ENCODE measurements at places on chromosomes 11 and 22. TPM values are rescaled to one million over a fixed set of nuclear protein-coding genes. Genes with fewer than 3 reads are reported as not detected.

DNA sequence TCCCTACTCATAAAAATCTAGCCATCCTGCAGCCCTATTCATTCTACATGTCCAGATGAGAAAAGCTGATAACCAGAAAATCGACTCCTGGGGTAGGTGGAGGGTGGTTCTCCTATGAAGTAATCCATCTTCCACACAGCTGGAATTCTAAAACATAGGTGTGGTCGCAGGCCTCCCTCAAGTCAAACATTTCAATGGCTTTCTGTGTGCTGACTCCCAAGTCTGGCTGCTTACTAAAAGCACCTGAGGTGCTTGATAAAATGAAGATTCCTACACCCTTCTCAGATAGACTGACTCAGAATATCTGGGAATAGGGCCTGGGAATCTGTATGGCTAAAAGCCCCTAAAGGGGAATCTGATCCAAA is 26.1 kb downstream of the IRAG1 start:
- DNase-seq, result no peak

GRCh38 chr11:103552086-103552485 is 442.9 kb downstream of the DYNC2H1 start:
- no peak for DNase-seq

- no peak for DNase-seq
Measured at GRCh38 chr11:20875889-20876288, 206.5 kb downstream of the NELL1 start.

DNA sequence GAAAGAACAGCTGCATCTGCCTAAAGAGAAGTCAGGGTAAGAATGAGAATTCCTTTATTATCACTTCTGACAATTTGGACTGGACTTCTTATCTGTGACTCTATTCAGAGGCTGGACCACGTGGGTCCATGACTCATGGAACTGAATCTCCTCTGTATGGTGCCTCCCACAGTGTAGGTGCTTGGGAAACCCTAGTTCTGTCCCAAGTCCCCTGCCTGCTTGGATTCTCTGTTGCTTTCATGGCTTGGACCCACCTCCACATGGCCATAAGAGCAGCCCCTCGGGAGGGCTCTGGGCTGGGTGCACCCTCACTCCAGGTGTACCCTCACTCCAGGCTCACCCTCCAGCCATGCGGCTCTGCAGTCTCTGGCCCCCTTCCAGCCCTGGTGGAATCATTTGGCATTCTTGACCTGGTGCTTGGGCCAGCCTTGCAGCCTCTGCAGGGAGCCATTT is 153.4 kb downstream of the CACNA1I start:
- DNase-seq, result no peak

DNA sequence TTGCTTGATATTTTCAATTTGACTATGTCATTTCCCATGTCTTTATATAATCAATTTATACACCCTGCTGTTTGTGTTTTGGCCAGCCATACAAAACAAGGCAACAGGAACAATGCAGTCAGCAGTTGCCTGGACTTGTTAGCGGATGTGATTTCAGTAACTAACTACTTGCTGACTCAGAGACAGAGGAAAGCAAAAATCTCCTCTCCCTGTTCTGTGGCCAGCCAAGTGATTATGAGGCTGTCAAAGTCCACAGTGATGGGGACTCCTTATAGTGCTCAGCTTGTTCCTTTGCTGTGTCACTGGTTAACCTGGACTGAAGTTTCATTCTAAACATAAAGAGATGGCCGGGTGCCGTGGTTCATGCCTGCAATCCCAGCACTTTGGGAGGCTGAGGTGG is 32.6 kb upstream of the APLP2 start:
- DNase-seq, result no peak

GRCh38 chr22:27788500-27789288 is 12.9 kb downstream of the MN1 start:
- no peak for DNase-seq

The C11orf87 gene
- total RNA-seq, result not detected

The ANKK1 gene
- 0.12 TPM for total RNA-seq

DNA sequence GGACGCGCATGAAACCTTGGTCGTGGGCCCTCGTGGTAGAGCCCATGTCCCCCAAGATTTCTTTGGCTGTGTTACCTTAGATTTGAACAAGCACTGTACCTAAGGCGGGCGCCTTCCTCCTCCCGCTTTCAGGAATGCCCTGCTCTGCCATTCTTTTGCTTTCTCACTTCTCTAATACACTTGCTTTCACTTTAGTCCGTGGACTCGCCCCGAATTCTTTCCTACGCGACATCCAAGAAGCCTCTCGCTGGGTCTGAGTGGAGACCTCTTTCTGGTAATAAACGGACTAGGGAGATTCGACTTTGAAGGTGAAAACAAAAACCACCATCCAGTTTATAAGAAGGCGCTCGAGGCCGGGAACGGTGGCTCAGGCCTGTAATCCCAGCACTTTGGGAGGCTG is 1.2 kb upstream of the NUP50 start:
- DNase-seq, result no peak

DNA sequence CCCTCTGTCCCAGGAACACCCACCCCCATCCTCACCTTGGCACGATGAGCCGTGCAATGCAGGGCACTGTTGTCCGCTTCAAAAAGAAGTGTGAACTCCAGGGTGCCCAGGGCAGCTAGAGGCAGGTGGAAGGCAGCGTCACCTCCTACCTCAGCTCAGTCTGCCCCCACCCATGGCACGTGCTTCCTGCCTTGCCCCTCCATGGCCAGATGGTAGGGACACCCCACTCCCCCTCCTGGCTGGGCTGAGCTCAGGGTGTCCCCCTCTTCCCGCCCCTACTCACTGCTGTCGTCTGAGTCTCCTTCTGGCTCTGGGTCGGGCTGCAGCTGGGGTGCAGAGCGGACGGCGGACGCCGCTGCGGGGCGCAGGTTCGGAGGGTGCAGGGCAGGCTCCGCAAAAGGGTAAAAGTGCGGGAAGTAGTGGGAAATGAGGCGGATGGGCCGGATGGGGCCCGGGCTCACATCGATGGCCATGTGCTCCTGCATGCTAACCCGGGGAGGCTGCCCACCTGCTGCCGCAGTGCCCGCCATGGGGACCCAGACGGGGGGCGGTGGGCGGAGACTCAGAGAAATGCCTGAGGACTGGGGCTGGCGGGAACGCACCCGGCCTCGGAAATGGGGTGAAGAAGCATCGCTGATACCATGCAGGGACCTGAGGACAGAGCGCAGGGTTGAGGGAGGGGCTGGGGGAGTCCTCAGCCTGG is 9.1 kb downstream of the NDUFV1 start:
- DNase-seq, result no peak

DNA sequence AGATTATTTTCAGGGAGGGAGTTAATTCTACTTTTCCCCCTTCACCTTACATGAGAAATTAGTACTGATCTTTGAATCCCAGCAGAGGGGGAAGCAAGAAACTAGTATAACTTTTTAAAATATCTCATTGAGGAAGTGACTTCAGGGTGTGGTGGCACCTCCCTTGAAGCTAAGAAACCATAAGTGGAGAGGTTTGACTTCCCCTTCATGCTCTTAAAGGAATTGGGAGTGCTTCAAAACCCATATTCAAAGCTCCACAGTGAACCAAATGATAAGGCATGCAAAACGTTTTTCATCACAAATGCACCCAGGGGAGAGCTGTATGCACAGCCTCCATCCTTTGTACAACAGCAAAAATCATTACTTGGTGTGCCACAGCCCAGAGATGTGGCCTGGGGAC is 540 bp downstream of the MS4A14 start:
- DNase-seq, result no peak

The C11orf21 gene
- 16.6 TPM for total RNA-seq

The TMEM132A gene
- total RNA-seq, result 2.4 TPM

DNA sequence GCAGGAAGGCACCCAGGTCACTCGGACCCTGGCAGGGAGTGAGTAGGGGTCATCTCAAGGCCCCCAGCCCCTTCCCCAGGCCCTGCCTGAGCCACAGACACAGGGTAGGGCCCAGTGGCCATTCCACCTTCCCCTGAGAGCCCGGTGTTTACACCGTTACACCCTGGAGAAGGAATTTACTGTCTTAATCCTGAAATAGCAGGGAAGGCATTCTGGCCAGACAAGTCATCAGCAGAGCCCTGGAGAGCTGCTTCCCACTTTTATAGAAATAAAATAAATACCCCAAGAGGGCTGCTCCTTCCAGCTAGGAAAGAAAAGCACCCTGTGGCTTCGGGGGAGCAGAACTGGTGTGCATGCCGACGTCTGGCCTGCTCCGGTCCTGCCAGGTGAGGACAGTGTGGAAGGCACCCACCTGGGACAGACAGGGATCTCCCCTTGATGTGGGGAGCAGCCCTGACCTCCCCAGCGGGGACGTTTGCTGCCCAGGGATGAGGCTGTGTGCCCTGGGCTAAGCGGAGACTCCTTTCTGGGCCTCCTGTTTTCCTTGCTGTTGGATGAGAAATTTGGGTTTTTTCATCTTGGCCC is 180.0 kb downstream of the MN1 start:
- DNase-seq, result no peak
